Activated naive CD4-positive, alpha-beta T cell treated with anti-CD3 and anti-CD28 coated beads, Interleukin-2, amount 50 U/mL, for 72 hours (primary cell): ENCODE measurements at places on chromosomes 6 and 20.

GRCh38 chr6:132310921-132311320 lies 90.4 kb downstream of the MOXD1 start:
- no peak for DNase-seq

GRCh38 chr20:19620446-19620845 lies 137.6 kb upstream of the RIN2 start:
- no peak for DNase-seq

DNA sequence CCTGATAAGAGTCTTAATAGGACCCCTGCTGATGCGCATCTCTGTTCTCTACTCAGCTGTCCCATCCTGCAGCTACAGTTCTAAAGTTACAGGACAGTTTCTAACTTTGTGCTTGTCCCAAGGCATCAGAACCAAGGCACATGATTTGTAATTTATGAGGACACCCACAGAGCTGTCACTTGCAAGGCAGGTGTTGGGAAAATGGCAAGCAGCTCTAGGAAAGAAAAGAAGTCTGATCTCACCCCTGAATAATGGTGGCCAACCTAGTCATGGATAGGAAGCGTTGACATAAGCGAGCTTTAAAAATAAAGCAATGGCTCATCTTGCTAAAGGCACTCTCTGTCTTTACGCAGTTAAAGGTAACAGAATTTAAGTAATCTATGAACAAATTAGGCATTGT lies 127.6 kb upstream of the VGLL2 start:
- DNase-seq = no peak

DNA sequence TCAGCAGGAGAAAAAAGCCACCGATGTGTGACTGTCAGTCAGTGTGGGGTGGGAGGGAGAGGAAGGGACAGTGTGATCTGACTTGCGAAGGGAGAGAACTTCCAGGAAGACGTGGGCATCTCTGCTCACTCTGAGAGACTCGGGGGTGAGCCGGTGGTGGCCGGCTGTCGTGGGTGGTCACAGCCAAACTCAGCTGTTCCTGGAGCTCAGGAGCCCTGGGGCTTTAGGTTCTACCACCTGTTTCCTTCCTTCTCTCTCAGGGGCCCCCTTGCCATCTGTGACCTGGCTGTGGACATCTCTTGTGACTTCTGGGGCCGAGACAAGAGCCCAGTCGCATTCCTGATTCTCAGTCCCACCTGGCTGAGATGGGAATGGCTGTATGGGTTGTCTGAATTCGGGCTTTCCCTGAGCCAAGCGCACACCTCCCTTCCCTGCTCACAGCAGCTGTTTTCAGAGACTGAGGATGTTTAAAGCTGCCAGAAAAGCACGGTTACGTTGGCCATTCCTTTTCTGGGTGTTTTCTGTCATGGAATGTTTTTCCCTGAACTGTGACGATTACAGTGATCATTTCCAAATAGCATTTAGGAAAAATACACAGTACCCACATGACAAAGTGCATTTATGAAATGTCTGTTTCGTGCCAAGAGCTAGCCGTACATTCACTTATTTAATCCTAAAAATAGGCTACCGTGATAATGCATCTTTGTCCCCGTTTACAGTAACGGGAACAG lies 36.5 kb downstream of the SYNJ2 start:
- no peak for DNase-seq

- no peak for DNase-seq
These were observed 26.8 kb downstream of the SERPINB6 start for GRCh38 chr6:2944405-2945152.

DNA sequence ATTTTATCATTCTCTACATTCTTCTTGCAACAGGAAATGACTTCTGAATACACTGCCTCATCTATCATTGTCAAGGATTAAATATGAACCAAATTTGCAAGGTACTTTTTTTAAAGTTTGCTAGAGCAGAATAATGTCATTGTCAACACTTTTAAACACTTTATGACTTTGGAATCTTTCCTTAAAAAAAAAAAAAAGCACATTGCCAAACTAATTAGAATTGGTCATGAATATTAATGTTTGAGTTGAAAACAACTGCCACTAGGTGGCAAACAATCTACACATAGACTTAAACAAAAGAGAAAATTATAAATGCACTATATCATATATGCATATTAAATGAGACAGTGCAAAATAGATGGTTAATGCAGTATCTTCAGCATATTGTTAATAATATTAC lies 32.5 kb upstream of the TMEM244 start:
- DNase-seq = no peak

- no peak for DNase-seq
These were observed 72.6 kb upstream of the PTPRT start for GRCh38 chr20:43262341-43262740.

DNA sequence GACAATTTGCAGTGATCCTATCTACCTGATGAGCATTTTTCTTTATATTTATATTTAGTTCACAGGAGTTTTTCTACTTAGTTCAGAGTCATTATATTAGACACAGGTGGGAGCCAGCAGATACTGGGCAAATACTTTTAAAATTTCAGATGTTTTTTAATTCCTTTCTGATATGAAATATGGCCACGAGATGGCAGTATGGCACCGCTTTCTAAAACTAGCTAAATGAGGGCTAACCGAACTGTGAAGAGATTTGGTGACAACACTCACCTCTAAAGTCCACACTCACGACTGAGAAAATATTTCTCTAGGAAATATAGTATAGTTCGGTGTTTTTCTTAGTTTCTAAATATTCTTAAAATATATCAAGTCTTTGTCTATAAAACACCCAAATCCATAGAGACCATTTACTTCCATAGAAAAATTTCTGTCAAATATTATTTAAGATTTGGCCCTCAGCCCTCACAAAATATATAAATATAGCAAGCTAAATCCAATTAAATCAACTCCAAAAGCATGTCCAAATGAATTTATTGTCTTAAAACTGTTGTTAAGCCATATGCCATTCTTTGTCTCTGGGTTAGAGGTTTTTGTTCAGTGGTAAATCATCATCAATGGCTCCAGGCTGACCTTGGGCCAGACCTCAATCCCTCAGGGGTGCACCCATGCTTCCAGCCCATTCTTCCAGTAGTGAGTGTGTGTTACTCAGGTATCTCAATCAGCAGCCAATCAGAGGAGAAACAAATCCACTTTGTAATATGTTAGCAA lies 63.6 kb downstream of the HUS1B start:
- peak; percentile 74 for DNase-seq

DNA sequence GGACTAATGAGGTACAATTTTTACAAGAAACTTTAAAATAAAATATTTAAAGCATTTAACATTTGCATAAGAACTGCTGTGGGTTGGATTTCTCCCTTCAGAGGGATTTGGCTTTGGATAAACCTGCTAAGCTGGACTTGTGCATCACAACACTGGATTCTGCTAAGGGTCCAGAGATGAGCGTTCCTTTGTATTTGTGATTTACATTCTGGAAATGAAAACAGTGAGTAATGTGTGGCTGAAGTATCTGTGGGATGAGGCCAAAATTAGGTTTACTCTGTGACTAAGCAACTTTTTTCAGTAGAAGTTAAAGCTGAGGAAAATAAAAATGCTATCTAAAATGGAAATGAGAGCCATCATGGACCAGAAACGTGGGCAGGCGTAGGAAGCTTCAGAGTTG lies 494.3 kb downstream of the EPM2A start:
- DNase-seq = no peak

- no peak for DNase-seq
These were observed 19.9 kb downstream of the TMEM74B start for GRCh38 chr20:1164871-1165270.

- no peak for DNase-seq
These were observed 117.5 kb upstream of the QKI start for GRCh38 chr6:163296835-163297519.

GRCh38 chr6:165726965-165727381 lies 63.9 kb upstream of the PDE10A start:
- no peak for DNase-seq

- DNase-seq = no peak
These were observed 84.4 kb downstream of the SYNE1 start for GRCh38 chr6:152552616-152553209.
